ENCODE measurements at places on chromosomes 1 and 21.

GRCh38 chr1:38029685-38030511, 16.7 kb downstream of the POU3F1 start:
- peak; percentile 77 for DNase-seq

DNA sequence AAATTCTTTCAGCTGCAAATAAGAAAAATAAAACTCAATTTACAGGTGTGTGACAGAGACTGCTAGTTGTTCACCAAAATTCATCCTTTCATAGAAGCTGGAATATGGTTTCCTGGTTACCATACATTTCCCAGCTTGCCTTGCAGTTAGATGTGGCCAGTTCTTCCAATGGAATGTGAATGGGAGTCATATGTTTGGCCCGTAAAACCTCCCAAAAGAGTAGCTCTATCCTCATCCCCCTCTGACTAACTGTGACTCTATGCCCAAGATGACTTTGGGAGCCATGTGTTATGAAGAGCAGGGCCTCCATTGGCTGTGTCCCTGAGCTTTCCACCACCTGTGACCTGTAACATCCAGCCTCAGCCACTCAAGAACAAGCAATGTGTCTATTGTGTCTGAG, 90.6 kb upstream of the NGF start:
- DNase-seq = no peak

GRCh38 chr21:34202553-34203372, 129.4 kb downstream of the MRPS6 start:
- peak; percentile 15 for DNase-seq

GRCh38 chr1:202229376-202229775, 35.8 kb downstream of the LGR6 start:
- DNase-seq = no peak

DNA sequence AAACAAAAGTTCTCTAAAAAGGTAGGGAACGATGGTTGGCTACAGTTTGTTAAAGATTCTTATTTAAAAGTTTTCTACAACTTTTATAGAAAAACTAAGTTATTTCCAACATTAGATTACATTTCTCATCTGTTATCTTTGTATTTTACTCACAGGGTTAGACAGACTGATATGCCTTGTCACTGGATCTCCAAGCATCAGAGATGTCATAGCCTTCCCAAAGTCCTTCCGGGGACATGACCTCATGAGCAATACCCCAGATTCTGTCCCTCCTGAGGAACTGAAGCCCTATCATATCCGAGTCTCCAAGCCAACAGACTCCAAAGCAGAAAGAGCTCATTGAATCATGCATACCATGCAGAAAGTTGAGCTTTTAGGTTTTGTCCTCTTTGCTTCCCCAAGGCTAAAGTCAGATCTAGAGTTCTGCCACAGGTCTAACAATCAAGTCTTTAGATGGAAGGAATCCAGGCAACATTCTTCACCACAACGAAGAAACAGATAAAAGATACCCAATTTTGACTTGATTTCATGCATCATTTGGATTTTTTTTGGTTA, 10.3 kb downstream of the GAS5 start:
- no peak for DNase-seq

DNA sequence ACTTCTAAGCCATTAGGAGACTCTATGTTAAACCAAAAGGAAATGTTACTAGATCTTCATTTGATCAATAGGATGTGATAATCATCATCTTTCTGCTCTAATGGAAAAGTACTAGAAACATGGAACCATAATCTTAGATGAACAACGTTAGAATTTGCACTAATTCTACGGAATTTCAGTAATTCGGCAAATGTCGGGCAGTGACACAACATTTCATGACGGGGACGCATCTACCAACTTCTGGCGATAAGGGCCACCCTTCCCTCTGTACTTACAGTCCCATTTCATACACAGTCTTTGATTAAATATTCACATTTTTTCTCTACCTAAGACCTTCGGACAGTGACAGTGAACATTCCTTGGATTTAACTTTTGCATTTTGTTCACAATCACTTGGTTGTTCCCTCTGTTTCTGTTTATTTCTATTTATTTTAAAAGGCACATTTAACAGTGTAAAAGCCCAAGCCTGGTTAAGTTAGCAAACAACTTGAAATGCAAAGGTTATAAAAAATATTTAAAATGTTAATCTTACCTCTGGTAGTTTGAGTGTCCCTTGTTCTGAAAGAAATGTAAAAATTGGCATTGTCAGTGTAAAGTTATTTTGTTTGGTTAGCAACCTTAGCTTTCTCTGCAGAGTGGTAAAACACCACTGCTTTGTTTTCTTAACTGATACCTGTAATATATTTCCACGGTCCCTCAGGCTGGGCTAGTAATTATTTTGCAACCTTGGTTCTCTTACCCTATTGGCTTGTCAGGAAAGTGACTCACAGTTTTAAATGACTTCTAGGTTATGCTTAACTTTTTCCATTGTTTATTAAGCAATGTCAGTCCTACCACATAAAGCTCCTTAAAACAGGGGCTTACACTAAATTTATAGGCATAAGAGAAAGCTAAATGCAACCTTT, 276.9 kb downstream of the VAV3 start:
- no peak for DNase-seq

- peak; percentile 62 for DNase-seq
These were observed 137.2 kb downstream of the KCTD3 start for GRCh38 chr1:215704089-215704860.

GRCh38 chr1:26922901-26923300, 1.4 kb downstream of the NUDC start:
- no peak for DNase-seq

DNA sequence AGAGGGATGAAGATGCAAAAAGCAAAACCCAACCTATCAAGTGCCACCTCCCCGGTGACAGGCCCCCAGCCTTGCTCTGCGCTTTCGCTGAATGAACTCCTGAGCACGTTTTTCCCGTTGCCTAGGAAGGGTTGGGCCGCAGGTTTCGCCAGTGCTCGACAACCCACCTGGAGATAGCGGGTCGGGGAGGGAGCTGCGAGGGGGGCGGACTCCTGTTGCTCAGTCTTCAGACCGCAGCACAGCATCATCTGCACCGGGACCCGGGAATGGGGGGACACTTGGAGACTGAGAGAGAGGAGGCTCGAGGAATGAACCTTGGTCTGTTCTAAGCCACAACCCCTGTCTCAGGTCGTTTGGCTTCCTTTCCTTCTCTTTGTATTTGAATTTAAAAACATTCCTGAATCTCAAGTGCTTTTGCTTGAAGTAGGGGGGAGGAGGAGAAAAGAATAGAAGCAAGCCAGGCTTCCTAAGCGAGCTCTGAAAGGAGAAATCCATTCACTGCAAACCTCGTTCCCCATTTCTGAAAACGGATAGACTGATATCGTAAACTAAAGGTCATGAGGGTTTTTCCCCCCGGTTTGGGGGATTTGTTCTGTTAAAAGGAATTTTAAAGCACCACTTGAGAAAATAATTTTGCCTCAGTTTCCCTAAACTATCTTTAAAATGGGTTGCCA, 1.2 kb downstream of the AK5 start:
- peak; percentile 22 for DNase-seq

DNA sequence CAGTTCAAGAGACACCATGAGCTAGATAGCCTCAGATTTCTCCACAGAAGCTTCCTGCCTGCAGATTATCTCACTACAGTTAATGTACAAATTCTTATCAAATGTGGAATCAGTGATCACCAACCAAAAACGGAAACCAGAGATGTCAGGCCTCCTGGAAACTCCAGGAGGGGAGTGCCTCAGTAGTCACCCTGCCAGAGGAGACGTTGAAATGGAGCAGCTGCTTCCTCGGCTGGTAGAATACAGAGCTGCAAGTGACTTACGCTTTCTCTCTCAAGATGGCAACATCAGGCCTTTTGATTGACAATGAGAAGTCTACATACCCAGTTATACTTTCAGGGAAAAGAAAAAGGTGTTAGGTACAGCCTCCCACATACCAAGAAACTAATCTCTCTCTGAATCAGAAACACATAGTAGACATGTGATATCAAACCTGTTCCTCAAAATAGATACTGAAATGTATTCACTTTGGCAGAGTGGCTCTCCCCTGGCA, 52.2 kb downstream of the ACP6 start:
- no peak for DNase-seq

DNA sequence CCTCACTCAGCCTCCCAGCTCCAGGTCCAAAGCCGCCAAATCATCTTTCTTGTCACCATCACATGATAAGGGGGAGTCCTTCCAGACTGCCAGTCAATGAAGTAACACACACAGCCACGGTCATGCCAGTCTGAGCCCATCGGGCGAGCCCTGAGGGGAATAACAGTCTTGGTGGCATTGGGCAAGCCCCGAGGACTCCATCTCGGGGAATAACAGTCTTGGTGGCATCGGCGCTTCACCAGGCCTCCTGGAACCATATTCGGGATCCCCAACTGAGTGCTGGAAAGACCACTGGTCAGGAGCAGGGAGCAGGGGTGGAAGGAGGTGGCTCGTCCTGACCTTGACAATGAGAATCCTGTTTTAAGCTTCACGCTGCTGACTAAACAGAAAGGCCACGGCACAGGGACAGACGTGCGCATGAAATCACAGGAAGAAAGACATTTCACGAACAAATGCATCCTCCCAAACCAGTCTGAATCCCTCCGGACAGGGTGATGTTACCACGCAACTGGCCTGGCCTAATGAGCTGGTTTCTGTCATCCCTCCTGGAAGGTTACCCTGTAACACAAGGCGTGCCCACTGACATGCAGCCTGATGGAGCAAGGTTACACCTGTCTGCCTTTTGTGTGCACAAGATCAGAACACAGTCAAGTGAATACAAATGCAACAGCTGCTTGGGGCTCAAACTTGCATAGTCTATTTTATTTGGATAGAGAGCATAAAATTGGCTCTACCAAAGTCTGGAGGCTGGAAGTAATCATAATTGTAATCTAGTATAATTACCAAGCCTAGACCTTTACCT, 517.4 kb downstream of the KIF26B start:
- DNase-seq = no peak

GRCh38 chr1:245462161-245462560, 307.4 kb downstream of the KIF26B start:
- DNase-seq = no peak

- no peak for DNase-seq
These were observed 5.2 kb downstream of the GJC2 start for GRCh38 chr1:228154670-228155571.

DNA sequence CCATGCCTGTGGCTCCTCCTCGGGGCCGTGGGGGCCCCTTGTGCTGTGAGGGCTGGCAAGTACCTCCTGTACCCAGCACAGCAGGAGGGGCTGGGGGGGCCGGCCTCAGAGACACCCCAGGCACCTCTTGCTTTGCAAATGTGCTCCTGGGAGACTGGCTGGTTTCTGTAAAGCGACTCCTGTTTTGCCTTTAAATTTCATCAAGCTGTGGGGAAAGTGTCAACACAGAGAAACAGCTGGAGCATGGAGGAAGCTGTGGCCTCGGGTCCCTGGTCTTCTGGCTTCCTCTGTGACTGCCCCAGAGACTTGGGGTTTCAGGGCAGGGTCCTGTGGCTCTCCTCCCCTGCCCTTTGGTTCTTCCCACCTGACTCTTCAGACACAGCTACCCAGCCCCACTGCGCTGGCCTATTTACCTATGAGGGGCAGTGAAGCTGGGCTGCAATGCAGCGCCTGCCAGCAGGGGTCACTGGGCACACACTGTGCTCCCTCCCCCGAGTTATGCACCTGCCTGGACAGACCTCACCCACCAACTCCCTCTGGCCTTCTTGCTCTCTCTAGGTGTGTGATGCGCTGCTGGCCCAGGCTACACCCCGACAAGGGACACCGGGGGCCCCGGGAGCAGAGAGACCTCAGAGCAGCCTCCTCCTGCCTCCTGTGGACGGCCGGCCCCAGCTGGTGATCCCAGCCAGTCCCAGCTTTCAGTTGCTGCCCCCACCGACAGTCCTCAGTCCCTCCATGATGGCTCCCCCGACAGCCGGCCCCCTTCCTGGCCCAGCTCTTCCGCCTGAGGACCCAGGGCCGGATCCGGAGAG, 17.6 kb upstream of the PEX10 start:
- peak; percentile 35 for DNase-seq

- no peak for DNase-seq
These were observed 20.4 kb downstream of the GREM2 start for GRCh38 chr1:240591564-240591963.

DNA sequence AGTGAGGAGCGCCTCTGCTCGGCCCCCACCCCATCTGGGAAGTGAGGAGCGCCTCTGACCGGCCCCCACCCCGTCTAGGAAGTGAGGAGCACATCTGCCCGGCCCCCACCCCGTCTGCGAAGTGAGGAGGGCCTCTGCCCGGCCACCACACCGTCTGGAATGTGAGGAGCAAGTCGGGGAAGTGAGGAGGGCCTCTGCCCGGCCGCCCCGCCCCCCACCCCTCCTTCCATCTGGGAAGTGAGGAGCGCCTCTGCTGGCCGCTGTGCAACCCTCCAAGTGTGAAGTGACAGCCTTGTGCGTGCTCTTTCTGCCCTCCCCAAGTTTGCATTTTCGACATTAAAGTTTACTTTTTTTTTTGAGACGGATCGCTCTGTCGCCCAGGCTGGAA, 5.1 kb upstream of the ZZZ3 start:
- DNase-seq = peak; percentile 22

GRCh38 chr1:225349826-225350225, 78.0 kb downstream of the LBR start:
- DNase-seq = no peak

DNA sequence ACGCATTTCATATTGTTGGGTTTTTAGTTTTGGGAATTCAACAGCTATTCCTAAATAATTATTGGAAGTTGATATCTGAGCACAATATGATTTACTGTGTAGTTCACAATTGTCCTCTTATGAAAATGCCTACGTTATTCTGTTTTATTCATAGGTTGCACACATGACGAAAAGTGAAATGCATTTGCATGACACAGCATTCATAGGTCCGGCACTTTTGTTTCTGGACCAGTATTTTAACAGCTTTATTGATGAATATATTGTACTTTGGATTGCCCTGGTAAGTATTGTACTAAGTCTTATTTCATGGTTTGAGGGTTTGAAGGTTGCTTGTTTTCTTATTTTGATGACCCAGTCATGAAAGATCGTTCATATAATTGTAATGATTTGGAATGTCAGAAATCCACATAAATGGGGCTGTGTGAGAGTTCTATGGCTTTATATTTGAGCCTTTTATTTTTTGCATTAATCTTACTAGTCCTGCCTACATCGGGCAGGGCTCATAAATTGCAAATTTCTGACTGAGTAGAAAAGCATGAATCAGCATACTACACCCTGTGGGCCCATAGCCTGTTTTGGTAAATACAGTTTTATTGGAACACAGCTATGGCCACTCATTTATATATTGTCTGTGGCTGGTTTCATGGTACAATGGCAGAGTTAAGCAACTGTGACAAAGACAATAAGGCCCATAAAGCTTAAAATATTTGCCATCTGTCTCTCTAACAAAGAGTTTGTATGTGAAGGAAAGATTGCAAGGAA, 17.0 kb downstream of the DENND2D start:
- DNase-seq = no peak

- no peak for DNase-seq
These were observed 7.3 kb upstream of the BARHL2 start for GRCh38 chr1:90724361-90724760.
